ENCODE measurements at places on chromosomes 4 and X. TPM values are rescaled to one million over a fixed set of nuclear protein-coding genes. Genes with fewer than 3 reads are reported as not detected.

DNA sequence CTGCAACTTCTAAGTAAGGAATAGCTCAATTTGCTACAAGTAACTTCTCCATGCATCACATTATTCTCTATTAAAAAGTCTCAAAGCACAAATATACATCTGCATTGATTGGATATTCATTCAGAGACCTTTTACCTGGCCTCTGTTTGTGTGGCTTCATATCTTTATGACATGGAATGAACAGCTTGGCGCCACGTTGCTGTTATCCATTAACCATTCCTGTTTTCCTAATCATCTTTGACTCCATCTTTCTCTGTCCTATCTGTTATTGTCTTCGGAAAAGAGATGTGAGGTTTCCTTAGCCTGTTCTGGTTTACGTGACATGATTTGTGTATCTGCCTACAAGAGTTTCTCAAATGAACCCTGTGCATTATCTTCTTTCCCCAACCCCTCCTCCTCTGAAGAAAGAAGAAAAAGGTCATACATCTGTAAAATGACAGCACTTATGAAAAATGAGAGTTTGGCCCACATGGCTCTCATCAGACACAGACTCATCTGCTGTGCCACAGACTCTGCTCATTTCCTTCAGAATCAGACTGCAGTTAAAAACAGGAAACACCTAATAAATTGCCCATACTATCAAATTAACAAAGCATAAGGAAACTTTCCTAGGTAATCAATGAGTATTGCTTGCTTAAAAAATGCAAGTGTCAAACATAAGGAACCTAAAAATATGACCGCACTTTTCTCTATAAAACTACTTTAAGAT lies 347.6 kb upstream of the FAM241A start:
- DNase-seq: no peak

Gene SLC34A2
- total RNA-seq: not detected

DNA sequence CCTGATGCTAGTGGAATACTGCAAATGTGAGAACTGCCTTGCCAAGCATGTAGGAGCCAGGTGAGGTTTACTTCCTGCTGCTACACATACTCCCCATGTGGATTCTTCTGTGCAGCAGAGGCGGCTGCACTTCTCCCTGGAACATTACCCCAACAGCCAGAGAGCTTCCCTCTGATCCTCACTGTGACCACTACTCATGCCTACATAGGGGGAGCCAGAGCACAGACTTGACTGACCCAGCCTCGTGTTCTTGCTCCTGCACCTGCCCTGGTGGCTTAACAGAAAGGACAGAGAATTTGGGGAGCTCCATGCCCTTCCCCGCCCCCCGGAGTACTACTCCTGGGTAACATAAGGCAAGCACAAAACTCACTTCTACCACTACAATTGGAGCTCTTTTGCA lies 38.4 kb downstream of the UGT2A2 start:
- no peak for DNase-seq

GRCh38 chr4:25065932-25066590 lies 35.3 kb upstream of the LGI2 start:
- no peak for DNase-seq

Gene KLHL4
- total RNA-seq: 0.97 TPM

DNA sequence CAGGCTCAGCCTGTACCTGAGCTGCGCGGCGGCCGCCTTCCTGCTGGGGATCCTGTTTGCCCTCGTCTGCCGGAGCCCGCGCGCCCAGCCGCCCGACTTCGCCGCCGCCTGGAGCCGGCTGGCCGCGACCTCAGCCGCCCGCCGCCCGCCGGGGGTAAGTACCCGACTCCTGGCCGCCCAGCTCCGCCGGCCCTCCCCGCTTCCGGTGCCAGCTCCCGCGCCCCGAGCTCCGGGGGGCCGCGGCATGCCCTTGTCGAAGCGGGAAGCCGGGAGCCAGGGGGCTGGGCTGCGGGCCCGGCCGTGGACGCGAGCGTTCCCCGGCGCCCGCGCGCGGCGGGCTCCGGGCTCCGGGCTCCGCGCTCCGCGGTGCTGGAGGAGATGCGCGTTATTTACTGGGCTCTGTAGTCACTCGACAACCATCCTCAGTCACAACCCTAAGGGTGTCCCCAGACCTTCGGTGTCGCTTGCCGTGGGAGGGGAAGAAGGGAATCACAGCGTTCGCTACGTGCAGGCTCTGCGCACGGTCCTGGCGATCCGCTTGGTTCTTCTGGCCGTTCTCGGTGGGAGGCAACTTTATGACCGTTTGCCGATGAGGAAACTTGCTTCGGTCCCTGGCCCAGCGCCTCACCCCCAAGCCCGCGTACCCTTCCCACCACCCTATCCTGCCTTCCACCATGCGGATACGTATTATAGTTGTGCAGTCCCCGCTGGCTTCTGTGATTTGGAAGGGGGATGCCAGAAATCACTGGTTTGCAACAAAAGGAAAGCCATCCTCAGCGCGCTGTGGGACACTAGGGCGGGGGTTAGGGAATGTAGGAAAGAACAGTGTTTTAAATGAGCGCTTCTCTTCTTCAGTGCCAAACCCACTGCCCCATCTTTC lies 944 bp downstream of the SNX25 start:
- peak; percentile 61 for DNase-seq

DNA sequence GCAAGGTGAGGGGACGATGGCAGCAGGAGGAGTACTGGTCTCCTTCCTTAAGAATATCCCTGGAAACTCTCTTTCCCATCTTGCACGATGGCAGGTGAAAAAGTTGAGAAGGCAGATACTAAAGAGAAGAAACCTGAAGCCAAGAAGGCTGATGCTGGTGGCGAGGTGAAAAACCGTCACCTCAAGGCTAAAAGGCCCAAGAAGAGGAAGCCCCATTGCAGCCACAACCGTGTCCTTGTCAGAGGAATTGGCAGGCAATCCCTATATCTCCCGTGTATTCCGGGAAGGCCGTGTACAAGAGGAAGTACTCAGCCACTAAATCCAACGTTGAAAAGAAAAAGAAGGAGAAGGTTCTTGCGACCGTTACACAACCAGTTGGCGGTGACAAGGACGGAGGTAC lies 40.0 kb downstream of the CRLF2 start:
- DNase-seq: no peak

GRCh38 chr4:16116493-16116990 lies 32.7 kb upstream of the PROM1 start:
- DNase-seq: no peak

- no peak for DNase-seq
These were observed 2309.4 kb upstream of the AGA start for GRCh38 chr4:179751669-179752068.

DNA sequence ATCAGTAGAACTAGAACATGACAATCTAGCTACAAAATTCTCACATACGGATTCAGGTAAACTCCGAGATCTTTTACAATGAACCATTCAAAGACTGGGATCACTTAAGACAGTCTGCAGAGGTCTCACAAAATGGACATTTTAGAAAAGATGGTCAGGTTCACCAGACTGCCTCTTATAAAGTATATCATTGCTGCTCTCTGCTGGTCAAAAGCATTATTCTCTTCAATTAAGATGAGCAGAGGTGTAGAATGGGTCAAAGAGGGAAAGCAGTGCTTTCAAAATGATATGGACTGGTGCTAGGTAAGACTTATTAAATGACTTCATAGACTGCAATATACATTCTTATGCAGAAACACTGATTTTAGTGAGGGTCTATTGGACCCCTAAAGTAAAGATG lies 434.7 kb downstream of the PACRGL start:
- DNase-seq: peak; percentile 50

DNA sequence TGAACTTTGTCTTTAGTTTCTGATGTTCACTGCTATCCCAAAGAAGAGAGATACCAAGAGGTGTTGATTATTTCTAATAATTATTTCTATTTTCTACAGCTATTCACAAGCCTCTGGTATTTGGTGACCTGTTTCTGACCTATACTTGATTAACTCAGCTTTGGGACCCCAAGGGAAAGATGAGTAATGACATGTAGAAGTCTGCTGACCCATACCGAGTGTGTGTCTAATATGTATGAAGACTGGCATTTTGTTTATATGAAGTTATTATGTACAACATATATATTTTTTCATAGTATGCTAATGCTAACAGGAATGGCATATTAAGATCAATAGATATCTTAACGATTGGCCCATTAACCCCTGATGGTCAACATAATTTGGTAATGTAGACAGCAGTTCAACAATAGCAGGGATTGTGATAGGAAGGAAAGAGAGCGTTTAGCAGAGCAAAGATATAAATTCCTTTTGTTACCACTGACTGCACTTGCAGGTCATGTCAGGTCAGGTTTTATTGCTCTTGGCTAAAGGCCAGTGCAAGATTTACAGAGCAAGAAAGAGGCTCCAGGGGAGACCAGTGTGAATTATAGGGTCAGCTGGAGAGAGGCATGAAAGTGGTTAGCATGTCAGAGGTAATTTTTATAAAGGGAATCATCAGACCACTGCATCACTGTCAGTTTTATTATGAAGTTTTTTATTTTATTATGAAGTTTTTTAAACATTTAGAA lies 94.7 kb upstream of the DIPK2B start:
- DNase-seq: peak; percentile 83

Gene FABP2
- total RNA-seq: not detected

Gene MAGEA2
- total RNA-seq: not detected

Gene FGF5
- total RNA-seq: 6.1 TPM

GRCh38 chr4:123524958-123525628 lies 128.5 kb downstream of the SPRY1 start:
- DNase-seq: peak; percentile 95

Gene ANXA3
- total RNA-seq: 27.4 TPM

DNA sequence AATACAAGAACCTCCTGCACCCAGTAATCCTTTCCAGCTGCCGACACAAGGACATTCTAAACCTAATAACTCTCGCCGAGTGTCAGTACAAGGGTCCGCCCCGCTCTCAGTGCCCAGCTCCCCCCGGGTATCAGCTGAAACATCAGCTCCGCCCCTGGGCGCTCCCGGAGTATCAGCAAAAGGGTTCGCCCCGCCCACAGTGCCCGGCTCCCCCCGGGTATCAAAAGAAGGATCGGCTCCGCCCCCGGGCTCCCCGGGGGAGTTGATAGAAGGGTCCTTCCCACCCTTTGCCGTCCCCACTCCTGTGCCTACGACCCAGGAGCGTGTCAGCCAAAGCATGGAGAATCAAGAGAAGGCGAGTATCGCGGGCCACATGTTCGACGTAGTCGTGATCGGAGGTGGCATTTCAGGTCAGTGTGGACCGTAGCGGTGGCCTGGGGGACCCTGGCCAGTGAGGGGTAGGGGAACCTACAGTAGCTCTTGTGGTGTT lies at the start of gene MAOA:
Gene MAOA (plus strand): TSS at position 295 of the 490 bp plus-strand sequence. CDS start 43 bp downstream, at position 338.
- peak; percentile 71 for DNase-seq

Gene GPM6B
- 1.3 TPM for total RNA-seq

DNA sequence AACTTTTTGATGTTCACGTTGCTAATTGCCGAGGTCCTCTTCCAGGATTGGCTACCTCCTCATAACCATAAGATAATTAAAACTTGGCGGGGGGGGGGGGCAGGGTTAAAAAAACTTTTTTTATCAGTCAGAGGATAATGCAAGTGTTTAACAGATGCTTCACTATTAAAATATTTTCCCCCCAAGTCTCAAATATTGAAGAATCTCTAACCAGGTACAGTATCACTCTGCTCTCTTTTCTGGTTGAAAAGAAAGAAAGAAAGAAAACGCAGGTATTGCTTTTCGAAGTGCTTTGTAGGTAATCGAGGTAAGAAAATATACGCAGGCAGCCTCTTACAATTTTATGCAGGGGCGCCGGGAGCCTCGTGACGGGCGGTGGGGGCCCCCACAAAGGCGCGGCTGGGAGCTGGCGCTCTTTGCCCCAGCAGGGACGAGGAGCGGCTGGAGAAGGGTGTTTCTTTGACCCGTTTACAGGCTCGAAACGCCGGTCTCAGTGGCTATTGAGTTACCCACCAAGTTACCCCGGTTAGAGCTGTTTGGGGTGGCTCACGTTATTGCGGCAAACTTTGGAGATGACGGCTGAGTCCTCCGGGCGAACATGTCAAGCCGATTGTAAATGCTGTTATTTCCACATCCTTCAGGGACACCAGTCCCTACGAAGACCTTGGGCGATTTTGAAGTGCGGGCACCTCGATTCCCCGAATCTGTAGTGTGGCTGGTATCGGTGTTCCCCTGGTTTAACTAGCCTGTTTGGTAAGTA lies 477 bp upstream of the HAND2 start:
- DNase-seq: peak; percentile 68

Gene LIMCH1
- 8.4 TPM for total RNA-seq

GRCh38 chr4:25970226-25970675 lies 56.2 kb downstream of the SMIM20 start:
- DNase-seq: peak; percentile 8

- DNase-seq: peak; percentile 79
These were observed 61.4 kb upstream of the TRIM2 start for GRCh38 chr4:153142700-153143438.

Gene IQCM
- total RNA-seq: not detected

DNA sequence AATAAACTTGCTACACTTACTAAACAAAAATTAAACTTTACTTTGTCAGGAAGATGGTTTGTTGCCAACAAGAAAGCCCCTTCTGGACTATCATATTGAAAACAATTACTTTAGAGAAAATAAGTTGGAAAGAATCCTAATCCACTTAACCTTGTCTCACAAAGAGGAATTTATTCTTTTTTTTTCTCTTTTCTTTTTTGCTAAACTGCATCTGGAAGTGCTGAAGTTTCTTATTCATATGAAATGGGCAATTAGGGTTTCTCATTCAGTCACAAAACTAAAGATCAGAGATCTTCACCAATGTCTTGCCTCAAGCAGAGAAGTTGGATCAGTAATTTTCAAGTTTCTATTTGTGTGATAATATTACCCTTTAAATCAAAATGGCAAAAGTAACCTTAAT lies 234.9 kb upstream of the AMOT start:
- DNase-seq: no peak

GRCh38 chr4:94961420-94961819 lies 203.7 kb downstream of the BMPR1B start:
- no peak for DNase-seq

Gene CLDN2
- total RNA-seq: not detected

- no peak for DNase-seq
These were observed 121.3 kb downstream of the FHIP1A start for GRCh38 chr4:151530230-151530629.

- peak; percentile 60 for DNase-seq
These were observed 1.2 kb downstream of the BCOR start for GRCh38 chrX:40096395-40097091.

DNA sequence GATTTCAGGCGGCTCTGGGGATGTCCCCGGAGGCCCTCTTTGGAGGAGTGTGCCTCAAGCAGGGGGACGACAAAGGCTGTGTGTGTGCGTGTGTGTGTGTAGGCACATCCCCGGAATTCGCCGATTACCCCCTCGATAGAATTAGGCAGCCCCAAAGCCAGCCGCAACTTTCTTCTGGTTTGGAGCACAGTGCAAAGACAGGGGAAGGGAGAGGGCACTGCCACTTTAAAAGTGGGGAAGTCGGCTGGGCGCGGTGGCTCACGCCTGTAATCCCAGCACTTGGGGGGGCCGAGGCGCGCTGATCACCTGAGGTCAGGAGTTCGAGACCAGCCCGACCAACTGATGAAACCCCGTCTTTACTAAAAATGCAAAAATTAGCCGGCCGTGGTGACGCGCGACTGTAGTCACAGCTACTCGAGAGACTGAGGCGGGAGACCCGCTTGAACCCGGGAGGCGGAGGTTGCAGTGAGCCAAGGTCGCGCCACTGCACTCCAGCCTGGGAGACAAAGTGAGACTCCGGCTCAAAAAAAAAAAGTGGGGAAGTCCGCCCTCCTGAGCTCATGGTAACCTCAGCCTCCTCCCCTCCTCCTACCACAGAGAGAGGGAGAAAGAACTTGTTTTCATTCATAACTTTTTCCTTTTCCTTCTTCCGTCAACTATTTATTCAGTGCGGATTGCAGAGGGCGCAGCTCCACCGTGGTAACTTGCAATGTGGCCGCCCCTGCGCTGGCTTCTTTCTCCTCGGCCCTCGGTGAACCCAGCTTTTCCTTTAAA lies 2.4 kb downstream of the SPRY1 start:
- DNase-seq: peak; percentile 84

- DNase-seq: no peak
These were observed 31.9 kb downstream of the FAT4 start for GRCh38 chr4:125346616-125347015.

Gene POU3F4
- not detected for total RNA-seq
